RCC 7860 (cell line): ENCODE measurements at places on chromosomes 6 and 20.

- no peak for DNase-seq
These were observed 119.1 kb downstream of the CHD6 start for GRCh38 chr20:41499064-41499463.

DNA sequence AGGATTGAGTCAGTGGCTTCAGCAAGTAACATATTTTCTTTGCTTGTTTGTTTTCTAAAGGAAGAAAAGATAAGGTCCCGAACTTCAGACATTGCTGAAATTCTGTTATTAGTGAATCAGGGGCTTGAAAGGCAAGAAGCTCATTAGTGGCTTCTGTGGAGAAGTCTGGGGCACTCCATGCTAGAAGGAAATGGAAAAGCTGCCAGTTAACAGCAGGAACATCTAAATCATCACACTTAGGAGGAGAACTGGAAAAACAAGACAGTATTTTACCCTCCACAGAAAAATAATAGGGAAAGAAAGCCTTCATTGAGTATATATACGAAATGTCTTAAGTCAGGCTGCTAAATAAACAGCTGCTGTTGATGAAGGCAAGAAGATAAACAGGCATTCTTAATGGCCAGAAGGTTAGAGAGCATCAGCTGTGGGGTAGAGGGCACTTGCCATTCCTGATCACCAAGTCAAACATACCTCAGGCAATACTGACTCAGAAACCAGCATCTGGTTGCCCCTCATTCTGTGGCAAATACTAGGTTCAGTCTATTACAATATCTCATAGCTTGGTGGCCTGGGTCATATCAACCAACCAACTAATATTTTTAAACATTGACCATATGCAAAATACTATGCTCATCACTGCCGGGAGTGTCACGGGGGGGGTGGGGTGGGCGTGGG lies 143.2 kb upstream of the TENT5A start:
- no peak for DNase-seq

GRCh38 chr20:59932616-59933295 lies 681 bp downstream of the SYCP2 start:
- DNase-seq: no peak

- DNase-seq: no peak
These were observed 13.4 kb upstream of the HIVEP2 start for GRCh38 chr6:142958343-142958742.

GRCh38 chr6:77502981-77503380 lies 39.7 kb upstream of the HTR1B start:
- DNase-seq: no peak

DNA sequence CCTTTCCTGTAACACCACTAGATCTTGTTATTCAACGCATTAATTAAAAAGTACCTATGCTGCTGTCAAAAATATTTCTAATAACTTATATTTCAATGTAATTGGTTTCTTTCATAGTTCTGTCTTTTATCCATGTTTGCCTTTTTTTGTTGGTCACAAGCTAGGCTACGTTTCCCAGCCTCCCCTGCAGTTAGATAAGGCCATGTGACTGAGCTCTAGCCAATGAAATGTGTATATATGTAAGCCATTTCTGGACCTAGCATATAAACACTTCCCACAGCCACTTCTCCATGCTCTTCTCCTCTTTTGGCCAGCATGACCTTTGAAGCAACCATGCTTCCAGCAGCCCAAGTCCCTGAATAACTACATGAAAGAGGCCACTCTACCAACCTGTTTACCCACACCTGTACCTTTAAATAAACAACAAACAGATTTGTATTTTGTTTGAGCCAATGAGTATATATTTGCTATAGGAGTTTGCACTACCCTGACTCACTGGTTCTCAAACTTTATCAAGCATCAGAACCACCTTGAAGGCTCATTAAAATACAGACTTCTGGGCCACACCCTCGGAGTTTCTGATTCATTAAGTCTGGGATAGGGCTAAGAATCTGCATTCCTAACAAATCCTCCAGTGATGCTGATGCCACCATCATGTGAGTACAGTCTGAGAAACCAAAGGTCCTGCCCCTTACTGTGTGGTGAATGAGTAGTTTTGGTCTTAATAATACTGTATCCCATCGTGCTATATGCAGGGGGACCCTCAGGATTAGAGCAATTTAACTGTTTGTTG lies 45.6 kb upstream of the BEND6 start:
- DNase-seq: no peak

DNA sequence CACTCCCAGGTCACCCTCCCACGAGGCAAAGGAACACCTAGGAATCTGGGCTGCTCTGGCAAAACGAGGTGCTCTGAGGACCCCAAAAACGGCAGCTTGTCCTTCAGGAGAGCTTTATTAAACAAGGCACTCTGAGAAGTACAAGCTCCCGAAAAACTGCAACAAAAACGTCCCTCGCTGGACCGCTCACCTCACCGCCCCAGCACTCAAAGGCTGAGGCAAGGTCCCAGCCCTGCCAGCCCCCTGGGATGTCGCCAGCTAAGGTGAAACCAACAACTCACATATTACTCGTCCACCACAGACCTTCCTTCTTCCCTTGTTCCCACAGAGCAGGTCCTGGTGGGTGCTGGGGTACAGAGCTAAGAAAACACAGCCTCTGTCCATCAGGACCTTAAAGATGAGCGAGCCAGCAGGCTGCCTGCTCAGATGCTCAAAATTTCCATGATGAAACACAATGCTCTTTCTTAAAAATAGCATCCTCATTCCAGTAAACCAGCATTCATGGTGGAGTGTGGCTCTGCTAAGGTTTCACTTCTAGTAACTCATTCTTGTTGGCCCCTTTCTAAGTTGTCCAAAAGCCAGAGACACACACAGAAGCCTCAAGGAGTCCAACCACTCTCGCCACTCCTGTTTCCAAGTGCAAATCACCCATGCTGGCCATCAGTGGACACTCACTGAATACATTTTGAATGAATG lies 35.9 kb downstream of the ATP9A start:
- DNase-seq: no peak

GRCh38 chr6:10659699-10660348 lies 34.6 kb downstream of the C6orf52 start:
- no peak for DNase-seq

- no peak for DNase-seq
These were observed 62.9 kb downstream of the ZMYND8 start for GRCh38 chr20:47293631-47294030.
